ENCODE measurements at places on chromosomes 1 and 21.

DNA sequence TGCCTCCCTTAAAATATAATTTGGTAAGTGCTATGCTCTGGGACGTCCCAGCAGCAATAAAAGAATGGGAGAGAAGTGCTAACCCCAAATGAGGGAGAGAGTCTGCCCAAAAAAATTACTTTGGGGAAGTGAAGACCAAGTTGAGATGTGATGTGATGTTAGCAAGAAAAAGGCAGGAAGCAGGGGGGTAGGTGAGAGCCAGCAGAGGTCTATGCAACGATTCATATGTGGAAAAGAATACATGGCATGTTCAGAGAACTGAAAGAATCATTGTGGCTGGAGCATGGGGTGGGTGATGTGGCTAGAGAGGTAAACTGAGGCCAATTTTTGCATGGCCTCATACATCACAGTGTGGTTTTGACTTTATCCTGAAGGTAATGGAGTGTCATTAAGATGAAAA lies 5.6 kb upstream of the CTPS1 start:
- DNase-seq: no peak

DNA sequence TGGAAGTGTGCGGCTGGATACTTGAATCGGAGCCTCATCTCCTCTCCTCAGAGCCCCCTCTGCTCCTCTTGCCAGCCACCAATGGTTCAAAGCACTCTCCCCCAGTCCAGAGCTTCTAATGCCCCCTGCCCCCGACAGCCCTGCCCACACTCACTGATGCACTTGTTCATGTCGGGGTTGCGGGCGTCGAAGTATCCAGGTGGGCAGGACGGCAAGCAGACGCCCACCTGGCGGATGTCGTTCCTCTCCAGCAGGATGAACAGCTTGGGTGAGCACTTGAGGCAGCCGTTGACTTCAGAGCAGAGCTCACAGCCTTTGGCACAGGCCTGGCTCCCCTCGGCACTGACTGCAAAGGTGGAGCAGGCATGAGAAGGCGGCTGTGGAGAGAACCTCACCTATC lies 18.4 kb downstream of the RSPO1 start:
- DNase-seq: no peak

DNA sequence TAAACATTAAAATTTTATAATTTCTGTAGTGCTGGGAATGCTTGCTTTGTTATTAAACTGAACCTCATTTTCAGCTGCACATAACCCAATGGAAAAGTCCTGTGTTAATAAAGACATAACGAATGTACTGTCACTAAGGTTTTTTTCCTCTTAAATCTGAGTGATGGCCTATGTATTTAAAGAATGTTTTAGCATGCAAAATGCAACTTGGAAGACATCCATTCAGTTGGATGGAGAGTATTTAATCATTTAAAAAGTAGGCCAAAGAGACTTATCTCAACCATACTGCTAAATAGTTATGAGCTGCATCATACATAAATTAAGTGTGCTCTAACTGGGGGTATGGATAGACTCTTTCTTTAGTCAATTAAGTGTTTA lies 48.5 kb downstream of the RWDD3 start:
- DNase-seq: no peak

DNA sequence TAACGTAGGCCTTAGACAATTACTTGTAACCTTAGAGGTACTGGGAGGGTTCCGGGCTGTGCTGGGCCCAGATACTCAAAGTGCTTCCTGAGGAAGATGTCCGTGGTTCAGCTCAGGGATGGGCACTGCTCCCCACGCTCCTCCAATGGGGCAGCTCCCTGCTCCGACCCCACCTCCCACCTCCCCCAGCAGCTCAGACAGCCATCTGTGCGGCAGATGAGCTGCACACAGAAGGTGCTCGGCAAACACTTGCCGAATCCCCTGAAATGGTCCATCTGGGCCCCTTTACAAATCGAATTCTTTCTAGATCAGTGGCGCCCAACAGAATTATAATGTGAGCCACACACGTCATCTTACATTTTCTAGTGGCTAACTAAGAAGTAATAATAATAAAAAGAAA lies 242.4 kb upstream of the RAB4A start:
- DNase-seq: no peak

GRCh38 chr21:28268685-28269084 lies 724.0 kb downstream of the LTN1 start:
- no peak for DNase-seq

- no peak for DNase-seq
These were observed 58.3 kb downstream of the ZNF648 start for GRCh38 chr1:182003025-182003725.

DNA sequence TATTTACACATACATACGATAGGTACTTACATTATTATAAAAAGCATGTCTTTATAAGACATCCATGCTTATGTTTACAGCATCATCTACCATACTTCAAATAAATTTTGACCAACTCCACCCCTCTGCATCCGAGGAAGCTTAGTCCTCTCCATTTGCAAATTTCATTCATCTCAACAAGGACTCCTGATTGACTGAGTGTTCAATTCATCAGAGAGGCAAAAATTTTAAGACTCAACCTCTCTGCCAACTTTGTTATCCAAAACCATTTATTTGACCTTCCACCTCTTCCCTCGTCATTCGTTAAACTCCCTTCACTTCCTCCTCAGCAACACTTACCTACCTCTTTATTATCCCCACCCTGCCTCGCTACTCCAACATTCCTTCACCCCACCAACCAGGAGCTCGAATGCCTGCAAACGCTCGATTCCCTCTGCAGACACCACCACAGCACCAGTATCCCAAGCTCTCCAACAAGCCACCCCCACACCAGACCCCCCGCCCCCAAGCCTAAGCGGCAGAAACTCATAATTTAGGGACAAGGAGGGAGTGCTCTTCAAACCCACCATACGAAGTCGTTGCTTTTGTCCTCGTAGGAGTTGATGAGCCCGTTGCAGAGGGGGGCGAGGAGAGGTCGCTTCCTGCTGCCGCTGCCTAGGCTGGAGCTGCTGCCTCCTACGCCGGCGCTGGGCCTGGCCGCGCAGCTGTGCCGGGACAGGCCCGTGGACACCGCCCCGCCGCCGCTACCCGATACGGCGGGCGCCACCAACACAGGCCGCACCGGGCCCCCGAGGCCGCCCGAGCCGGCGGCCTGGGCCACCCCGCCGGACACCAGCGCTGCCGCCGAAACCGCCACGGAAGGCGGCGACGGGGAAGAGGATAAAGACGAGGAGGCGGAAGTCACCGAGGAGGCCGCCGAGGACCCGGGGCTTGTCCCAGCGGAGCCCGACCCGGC lies 803 bp downstream of the COP1 start:
- DNase-seq: no peak

GRCh38 chr1:198472119-198472518 lies 68.4 kb downstream of the ATP6V1G3 start:
- no peak for DNase-seq

DNA sequence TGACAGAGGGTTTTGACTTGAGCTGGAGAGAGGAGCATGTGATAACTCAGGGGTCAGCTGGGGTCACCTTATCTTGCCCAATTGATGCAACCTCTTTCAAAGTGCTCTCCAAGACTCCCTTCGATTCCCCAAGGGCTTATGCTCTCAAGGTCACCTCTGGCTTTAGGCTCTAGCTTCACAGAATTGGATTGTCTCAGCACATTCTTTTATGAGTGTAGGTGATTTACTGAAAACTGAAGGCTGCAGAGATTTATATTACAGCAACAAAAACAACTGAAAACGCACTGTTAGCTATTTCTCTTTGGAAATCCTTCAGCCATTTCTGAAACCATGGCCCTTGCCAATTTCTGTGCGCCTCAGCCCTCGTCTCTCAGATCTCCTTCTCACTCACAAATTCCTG lies 34.5 kb upstream of the MAP1LC3C start:
- DNase-seq: no peak

GRCh38 chr1:166258017-166258416 lies 91.2 kb upstream of the FAM78B start:
- no peak for DNase-seq

DNA sequence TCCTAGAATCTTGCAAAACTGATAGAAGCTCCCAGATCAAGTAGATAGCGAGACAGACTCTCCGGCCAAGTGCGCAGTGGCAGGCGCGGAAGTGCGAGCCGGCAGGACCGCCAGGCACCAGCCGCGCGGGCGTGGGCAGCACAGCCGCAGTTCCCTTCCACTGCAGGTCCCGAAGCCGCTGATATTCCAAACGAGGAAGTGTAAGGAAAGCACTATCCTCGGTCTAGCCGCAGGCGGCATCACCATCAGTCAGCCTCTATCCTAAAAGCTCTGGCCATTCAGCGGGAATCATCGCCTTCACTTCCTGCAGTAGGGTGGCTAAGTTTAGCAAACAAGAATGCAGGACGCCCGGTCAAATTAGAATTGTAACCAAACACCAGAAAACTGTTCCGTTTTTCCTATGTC lies 710 bp downstream of the GLRX2 start:
- no peak for DNase-seq

Data from CD8-positive, alpha-beta T cell (primary cell).